MM.1S (cell line): ENCODE measurements at places on chromosomes 2 and 18.
A peak's percentile ranks its signal among the peaks of the same experiment; 100 is the strongest.

DNA sequence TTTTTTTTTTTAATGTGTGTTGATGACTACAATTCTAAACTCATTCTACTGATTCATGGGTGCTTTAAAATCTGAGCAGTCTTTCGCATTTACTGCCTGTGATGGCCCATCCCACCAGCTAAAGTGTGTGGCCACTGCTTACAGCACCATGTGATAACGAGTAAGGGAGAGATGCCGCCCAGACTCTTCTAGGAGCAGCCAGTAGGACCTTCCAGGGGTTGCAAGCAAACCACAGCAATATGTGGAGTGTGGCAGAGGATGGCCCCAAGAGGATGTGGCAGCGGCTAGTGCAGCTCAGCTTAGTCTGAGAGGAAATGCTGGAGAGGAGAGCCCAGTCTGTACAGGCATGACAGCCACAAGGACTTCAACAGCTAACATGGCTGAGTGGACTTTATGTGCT, 14.9 kb downstream of the IL1B start:
- no peak for DNase-seq

GRCh38 chr18:70194227-70194890, 11.1 kb downstream of the RTTN start:
- peak; percentile 84 for DNase-seq

DNA sequence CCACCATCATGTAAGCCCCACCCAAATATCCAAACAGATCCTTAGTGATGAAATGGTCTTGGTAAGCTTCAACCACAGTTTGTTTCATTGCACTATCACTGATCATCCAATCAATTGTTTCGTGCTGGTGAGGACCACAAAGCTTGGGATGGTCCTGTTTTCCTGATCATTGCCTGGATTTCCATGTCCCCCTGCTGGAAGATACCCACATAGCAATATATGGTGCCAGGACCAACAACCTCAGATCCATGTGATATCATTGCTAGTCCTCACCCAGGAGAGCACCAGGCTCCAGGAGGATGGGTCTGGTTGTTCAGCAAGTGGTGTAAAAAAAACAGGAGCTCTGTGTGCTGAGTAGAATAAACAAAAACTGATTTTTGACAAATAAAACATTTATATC, 206.5 kb upstream of the SH3BP4 start:
- DNase-seq: no peak

DNA sequence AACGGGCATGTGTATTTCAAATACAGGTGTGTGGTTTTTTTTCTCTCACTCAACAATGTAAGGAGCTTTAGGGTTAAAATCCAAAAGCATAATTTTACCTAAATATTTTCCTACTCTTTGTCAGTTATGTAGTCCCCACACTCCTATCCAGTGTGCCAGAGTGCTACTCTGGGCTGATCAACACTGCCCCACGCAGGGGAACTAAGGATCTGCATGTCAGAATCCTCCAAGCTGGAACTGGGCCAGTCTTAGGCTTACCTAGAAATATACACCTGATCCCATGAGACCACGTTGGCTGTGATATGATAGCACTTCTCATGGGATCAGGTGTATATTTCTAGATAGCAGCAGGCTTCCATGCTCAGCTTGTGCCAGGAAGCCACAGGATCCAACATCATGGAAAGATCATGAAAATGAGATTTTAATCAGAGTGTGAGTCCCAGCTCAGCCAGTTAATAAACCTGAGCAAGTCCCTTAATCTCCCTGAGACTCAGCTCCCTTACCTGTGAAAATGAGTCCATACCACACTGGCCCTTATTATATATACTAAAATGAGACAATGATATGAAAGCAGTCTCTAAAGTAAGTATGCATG, 29.7 kb downstream of the CCDC141 start:
- peak; percentile 54 for DNase-seq

- no peak for DNase-seq
Measured at GRCh38 chr18:32443706-32444215, 26.9 kb downstream of the GAREM1 start.

- DNase-seq: no peak
Measured at GRCh38 chr18:42030586-42031182, 75.7 kb downstream of the PIK3C3 start.

DNA sequence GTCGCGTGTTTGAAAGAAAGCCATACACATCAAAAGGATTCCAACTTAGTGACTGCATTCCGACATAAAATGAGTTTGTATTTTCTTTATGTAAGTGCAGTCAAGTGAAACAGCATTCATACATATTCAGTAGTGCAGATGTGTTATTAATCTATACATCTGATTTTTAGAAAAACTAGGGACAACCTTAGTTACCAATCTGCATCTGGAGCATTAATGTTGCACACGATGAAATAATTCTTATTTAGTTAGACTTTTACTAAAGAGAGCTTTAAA, 1.9 kb downstream of the GORASP2 start:
- DNase-seq: no peak

- no peak for DNase-seq
Measured at GRCh38 chr2:37232131-37232933, 874 bp downstream of the NDUFAF7 start.

GRCh38 chr2:64700133-64700809, 46.6 kb upstream of the SERTAD2 start:
- no peak for DNase-seq

GRCh38 chr2:181998041-181998835, 12.6 kb downstream of the PPP1R1C start:
- no peak for DNase-seq

DNA sequence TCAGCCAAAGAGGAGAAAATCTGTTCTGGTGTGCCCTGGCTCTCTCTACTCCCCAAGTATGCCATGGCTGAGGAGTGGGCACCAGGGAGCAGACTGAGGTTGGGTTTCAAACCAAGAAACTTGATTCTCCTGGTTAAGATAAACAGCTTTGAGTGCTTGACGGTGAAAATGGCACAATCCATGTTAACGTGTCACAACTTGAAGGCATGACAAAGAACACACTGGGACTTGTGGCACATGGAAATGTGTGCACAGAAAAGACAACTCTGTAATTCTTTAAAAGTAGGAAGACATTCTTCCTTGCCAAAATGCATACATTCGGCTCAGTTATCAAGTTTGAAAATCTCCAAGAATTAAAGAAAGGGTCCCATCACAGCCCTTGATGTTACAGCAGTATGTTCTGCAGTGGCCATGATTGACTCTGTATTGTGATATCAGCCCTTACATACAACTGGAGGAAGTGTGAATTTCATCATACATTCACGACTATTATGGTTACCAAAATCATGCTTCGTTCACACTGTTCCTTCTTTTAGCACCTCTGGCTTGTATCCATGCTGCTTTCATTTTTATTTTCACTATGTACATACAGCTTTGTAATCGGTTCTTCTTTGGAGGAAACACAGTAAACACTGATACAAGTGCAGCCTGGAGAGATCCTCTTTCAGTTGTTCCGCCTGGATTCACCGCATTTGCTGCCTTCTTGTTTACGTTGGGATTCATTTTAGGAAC, 15.6 kb upstream of the ACTG2 start:
- DNase-seq: no peak

- DNase-seq: no peak
Measured at GRCh38 chr2:222869252-222869560, 8.4 kb downstream of the ACSL3 start.

DNA sequence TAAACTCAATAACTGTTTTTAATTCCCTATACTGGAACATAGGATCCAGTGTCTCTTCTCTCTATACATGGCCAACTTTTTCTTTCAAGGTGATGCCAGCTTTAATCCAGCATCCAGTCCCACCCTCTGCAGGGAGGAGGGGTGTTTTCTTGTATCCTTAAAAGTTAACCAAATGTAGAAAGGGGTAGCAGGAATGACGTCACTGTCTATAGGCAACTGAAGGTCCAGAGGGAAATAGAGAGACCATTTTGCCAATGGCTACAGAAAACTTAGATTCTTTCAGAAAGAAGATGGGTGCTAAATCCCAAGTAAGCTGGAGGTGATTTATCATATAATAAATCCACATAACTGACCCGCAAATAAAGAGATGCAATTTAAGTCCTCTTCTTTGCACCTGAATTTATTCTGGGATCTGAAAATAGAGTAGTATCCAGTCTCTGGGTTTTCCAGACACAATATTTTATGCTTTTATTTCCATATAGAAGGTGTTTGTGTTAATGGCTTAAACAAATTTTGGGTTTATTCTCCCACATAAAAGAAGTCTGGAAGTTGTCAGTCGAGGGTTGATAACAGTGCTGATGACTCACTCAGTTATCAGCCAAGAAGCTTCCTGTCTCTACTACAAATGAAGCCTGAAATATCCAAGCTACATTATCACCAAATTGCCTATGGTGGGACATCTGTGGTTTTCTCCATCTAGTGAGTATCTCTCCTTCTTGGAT, 5.7 kb upstream of the DNER start:
- DNase-seq: no peak

DNA sequence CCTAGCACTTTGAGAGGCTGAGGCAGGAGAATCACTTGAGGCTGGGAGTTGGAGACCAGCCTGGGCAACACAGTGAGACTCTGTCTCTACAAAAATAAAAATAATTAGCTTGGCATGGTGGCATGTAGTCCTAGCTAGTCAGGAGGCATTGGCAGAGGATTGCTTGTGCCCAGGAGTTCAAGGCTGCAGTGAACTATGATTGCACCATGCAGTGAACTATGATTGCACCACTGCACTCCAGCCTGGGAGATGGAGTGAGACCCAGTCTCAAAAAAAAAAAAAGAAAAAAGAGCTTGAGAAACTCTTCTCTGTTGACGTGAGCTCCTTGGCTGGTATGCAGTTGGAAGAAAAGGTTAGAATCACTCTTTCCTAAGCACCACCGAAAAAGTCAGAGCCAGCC, 125.1 kb upstream of the TNP1 start:
- no peak for DNase-seq

DNA sequence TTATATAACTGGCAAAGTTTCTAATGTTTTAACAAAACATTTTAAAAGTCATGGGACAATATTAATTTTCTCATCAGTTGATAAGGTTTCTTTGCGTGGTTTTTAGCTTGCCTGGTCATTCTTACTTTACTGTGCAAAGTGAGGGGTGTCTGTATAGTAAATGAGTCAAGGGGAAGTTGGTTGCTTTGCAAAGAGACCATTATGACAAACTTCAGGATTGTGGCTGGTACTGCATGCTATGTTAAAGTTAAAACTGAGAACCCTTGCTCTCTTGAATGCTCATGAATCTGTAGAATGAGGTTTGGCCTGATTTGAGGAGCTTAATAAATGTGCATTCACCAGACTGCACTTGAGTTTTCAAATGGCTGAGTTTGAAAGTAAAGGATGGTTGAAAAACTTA, 47.0 kb downstream of the COL4A4 start:
- DNase-seq: no peak

DNA sequence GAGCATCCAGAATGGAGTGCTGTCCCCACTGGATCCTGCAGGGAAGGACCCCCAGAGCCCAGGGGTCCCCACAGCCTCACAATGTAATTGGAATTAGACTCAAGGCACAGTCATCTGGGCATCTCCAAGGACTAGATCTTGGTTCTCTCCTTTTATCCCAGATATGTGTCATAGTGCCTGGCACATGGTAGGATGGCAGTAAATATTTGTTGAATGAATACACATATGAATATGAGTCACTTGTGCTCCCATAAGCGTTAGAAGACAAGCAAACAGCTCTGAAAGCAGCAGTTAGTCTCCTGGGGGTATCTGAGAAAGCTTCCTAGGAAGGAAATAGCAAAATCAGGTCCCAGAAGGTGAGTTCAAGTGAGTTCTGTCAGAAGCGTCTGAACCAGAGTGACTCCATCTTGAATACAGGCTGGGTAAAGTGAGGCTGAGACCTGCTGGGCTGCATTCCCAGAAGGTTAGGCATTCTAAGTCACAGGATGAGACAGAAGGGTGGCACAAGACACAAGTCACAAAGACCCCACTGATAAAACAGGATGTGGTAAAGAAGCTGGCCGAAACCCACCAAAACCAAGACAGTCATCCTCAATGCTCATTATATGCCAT, 234.1 kb upstream of the ID2 start:
- DNase-seq: no peak

DNA sequence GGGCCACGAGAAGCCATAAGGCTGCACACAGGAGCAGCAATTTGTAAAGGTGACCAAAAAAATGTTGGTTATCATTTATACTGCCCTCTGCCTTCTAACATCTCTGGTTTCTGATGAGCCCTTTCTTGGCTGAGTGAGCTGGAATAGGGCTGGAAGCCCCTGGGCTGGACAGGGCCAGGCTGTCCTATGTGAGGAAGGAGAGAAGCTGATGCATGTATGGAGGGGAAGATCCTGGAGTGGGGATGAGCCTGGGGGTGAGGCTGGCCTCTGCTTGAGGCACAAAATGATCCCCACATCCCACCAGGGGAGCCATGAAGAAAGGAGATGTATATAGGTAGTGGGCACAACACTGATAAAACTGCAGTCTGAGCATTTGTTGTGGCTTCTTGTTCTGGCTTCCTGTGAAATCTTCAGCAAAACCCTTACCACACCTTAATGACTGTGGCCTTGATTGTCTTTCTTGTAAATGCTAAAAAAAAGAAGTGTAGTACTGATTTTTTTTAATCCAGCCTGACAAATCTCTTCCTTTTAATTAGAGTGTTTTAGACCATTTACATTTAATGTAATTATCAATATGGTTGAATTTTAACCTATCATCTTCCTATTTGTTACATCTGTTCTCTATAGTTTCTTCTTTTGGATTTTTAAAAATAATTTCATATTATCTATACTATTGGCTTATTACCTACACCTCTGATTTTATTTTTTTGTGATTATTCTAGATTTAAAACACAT, 5.6 kb downstream of the SNED1 start:
- DNase-seq: no peak

DNA sequence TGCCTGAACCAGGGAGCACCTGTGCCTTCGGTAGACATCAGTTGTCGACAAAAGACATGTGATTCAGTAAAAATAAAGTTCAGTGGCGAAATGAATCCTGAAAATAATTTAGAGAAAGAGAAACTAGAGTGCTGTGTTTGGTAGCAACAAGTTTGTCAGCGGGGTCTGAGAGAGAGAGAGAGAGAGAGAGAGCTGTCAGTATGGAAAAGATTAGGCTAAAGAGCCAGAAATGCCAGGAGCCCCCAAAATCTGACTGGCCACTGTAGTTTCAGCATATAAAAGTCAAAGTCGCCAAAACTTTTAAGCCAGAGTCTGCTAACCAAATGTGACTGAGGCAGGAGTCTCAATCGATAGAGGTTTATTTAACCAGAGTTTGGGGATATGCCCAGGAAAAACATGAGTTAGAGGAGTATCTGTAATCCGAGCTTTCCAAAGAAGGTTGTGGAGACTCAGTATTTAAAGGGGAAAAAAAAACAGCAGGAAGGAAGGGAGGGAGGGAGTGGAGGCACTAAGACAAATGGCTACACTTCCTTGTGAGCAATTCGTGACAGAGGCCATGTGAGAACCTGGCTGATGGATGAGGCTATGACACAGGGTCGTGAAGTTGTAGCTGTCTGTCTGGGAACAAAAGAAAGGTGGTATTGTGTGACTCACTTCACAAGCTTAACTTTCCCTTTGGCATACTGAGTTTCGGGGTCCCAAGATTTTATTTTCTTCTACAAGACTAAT, 20.5 kb upstream of the GNAL start:
- DNase-seq: no peak
